ENCODE measurements at places on chromosomes 13 and 19.
A peak's percentile ranks its signal among the peaks of the same experiment; 100 is the strongest.

DNA sequence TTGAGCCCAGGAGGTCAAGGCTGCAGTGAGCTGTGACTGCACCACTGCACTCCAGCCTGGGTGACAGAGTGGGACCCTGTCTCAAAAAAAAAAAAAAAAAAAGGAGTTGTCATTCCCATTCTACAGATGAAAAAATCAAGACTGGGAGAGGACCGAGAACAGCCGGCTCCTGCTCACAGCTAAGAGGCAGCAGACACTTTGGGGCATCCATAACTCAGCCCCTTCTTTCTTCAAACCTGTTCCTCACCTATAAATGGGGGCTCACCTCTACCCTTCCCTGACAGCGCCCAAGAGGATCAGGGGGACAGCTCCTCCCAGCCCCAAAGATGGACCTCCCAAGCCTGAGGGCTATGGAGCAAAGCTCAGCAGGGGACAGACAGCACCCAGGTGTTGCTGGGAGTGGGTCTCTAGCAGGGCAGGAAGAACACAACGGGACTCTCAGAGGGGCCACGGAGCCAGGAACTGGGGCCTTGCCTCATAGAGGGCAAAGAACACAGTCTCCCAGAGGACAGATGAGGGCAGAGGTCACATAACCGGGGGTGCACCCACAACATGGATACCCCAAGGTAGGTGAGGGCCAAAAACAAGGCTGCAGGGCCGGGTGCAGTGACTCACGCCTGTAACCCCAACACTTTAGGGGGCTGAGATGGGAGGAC lies 3.4 kb upstream of the KLF16 start:
- no peak for DNase-seq

DNA sequence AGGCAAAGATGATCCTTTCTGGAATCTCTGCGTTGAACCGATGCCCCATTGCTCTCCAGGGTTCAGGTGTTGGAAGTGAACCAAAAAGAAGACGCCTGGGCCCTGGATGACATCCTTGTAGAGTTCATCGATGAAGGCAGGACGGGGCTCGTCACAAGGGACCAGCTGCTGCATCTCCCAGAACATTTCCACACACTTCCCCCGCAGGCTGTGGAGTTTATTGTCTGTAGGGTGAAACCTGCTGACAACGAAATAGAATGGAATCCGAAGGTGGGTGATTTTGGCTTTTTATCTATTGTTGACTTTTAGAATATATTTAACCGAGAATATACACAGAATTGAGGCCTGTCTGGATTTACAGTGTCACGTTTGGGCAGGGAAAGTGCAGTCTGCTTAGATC lies 58.4 kb downstream of the SLC7A9 start:
- no peak for DNase-seq

DNA sequence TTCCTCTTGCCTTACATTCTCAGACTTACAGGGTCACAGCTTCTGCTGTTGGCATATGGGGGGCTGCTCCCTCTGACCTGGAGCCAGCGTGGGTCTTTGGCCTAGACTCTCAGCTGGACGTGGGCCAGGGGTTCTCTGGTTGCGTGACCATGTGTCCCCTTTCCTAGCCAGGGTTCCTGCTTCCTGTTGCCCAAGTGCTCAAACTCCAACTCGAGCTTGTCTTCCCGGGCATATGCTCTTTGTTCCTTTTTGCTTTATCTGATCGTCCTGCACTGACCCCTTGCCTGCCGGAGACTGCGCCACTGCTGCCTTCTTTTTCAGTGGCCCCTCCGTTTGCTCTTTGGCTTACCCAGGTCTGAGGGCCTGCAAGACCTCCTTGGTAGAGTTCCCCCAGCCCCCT lies 25.3 kb upstream of the GPR183 start:
- DNase-seq, result no peak

GRCh38 chr19:57078802-57079201 lies 41.0 kb upstream of the USP29 start:
- DNase-seq, result no peak

DNA sequence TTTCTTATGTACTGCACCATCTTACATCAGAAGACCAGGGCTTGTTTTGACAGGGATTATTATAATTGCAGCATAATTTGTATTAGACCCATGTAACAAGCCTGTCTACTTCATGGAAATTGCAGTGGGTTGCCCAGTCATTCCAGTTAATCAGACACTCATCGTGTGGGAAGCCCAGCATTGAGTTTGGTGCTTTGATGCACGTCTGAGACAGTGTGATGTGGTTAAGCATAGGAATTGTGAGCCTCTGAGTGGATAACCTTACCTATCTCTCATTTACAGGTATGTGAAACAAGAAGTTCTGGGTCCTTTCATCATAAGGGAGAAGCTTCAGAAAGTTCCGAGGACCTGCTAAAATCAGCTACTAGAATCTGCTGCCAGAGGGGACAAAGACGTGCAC lies 12.8 kb downstream of the RGCC start:
- DNase-seq, result no peak

GRCh38 chr19:55433292-55433691 lies 9.8 kb downstream of the SHISA7 start:
- no peak for DNase-seq

DNA sequence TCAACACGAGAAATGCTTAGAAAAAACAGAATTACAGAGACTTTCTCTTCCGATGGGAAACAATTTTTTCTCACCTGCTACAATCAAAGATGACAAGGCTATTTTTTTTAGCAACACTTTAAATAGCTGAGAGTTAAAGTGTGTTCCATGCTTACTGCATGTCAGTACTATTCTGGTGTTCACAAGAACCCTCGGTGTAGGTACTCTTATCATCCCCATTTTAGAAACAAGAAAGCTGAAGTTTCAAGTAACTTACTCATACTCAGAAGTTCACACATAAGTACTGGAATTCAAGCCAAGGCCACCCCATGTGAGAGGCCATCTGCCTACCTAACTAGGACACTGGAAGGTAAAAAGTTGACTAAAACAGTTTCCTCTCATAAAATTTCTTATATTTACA lies 9.0 kb upstream of the TNFRSF19 start:
- DNase-seq, result no peak

GRCh38 chr19:49664171-49665035 lies 1.3 kb downstream of the IRF3 start:
- DNase-seq, result peak; percentile 65

DNA sequence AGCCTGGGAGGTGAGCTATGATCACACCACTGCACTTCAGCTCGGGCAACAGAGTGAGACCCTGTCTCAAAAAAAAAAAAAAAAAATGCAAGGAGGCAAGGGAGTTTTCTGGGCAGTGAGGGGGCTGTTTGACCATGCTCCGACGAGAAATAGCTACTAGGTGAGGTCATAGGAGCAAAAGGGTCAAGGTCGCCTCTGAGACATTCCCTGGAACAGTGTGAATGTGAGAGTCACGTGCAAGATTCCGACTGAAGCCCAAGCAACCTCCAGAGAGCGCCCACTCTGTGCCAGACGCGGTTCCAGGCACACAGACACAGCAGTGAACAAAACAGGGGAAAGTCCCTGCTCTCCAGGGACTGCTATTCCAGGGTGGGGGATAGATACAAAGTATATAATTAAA lies 2.5 kb downstream of the ZNRF4 start:
- DNase-seq, result no peak
